HT-29 (cell line): ENCODE measurements at places on chromosomes 7 and 10.

GRCh38 chr10:77741746-77742145, 104.1 kb upstream of the KCNMA1 start:
- no peak for DNase-seq

DNA sequence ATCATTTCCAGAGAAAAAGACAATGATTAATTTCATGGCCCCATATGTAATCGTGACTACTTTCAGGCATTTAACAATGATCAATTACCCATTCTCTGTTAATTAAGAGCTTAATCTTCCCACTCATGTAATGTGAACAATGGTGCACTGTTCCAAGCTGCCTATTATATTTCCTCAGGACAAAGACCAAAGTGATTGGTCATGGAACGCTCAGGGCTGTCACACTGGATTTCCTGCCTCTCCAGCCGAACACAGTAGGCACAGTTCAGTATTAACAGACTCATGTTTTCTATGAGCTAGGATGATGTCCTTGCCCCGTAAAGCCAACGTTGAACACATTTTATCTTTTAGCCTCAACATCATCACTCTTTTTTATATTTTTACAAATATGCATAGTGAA, 142.7 kb upstream of the FZD8 start:
- no peak for DNase-seq

DNA sequence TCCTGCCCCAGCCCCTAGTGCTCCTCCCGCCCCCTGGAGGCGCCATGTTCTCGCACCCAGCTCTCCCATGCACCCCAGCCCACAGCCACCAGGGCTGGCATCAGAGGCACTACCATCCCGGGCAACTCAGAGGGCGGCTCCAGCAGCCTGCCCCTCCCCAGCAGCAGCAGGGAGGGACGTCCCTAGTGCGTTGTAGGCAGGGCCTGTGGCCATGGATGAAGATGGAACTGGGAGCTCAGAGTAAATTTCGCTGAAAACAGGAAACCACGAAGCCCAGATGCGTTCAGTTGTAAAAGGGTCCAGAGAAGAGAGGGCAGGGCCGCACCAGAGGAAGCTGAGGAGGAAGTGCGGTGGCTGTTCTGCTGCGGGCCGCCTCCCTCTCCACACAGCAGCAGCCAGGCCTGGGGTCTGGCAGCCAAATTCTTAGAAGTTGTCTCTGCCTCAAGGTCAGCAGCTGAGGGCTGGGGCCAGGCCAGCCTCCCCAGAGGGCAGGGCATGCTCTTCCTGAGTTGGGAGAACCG, 24.6 kb downstream of the VSIR start:
- no peak for DNase-seq

DNA sequence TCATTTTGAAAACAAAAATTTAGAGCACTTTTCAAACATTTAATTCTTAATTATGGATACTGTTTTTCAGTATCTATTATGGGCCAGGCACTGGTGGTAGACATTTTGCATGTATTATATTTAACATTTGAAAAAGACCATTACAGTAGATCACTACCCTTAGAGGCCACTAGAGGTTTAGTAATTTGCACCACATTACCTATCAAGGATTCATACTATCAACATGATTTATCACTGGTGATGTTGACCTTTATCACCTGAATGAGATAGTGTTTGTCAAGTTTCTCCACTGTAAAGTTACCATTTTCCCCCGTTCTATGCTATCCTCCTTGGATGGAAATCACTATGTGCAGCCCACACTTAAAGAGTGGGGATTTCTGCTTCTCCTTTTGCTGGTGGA, 4.4 kb upstream of the SNX13 start:
- DNase-seq: no peak

- DNase-seq: peak; percentile 18
These were observed 196.1 kb upstream of the KLF14 start for GRCh38 chr7:130929896-130930659.

DNA sequence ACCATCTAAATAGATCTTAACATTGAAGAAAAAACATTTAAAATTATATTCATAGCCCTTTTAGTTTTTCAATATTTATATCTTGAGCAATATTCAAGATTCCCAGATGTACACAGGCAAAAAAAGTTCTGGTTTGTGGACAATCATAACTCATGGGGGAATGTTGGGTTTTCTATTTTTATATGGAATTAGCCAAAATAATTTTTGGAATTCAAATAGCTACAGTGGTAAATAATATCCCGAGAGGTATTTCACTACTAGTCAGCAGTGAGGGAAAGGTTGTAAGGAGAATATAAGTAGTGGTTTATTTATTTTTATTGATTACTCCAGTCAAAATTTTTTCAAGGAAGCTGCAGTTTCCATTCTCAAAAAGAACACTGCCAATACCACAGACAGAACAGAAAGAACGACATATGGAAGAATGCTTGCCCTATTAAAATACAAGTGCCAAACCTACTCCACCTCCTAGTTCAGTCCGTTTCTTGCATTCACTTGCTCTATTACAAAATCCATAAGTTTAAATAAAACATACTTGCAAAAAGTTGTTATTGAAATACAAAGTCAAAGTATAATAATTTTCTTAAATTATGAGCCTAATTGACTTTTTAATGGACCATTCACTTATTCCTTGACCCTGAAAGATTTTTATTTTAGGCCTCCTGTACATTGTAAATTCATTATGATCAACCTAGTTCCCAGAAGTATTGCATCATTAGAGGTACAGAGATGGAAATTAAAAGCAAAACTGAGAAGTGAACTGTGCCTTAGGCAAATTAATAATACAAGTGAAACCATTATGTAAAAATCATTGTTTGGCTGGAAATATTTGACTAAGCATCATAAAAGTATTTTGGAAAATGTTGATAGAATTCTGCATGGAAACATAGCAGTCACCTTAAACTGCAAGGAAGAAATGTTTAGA, 533.2 kb downstream of the PARD3 start:
- DNase-seq: no peak

- no peak for DNase-seq
These were observed 366.6 kb upstream of the PFKP start for GRCh38 chr10:2700626-2701305.

GRCh38 chr10:119282446-119282845, 75.1 kb downstream of the GRK5 start:
- no peak for DNase-seq

GRCh38 chr10:58086144-58086762, 181.4 kb downstream of the IPMK start:
- DNase-seq: peak; percentile 28

DNA sequence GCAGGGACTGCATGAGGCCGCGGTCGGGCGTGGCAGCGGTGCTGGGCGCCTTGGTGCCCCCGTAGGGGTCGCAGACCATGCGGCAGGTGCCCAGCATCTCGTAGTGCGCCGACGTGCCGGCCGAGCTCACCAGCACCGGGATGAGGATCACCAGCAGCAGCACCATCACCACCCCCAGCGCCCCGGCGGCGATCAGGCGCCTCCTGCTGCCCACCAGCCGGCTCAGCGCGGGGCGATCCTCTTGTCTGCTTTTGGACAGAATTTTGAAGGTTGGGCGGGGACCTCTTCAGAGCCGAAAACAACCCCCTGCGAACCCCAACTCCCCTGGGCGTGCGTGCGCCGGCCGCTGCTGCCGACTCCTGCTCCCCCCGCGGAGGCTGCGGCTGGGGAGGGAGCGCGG, 779 bp downstream of the C1QL3 start:
- DNase-seq: no peak

DNA sequence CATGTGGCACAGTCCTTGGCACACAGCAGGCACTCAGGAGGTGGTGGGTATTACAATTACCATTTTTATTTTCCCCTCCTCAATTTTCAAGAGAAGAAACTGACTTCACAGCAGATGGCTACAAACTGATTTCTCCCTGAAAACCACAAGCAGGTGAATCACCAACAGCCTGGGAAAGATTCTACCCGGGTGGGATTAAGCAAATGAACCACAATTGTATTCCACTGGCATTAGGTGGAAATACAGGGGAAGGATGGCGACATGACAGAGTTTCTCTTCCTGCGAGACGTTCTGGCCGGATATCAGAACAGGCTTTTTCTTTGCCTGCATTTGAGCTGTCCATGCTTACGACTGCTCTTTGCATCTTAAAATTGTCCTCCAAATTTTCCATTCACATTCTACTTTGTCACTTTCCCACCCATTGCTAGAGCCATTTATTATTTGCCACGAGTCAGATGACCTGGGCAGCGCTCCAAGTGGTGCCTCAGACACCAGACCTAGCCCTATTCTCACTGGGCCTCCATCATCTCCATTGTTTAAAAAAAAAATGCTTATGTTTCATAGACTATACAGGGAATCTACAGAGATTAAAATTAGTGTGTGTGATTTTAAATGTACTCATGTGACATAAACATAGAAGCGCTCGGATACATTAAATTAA, 4.6 kb downstream of the DENND11 start:
- DNase-seq: no peak
